ENCODE measurements at places on chromosomes 5 and 9. TPM values are rescaled to one million over a fixed set of nuclear protein-coding genes. Genes with fewer than 3 reads are reported as not detected.
A peak's percentile ranks its signal among the peaks of the same experiment; 100 is the strongest.

DNA sequence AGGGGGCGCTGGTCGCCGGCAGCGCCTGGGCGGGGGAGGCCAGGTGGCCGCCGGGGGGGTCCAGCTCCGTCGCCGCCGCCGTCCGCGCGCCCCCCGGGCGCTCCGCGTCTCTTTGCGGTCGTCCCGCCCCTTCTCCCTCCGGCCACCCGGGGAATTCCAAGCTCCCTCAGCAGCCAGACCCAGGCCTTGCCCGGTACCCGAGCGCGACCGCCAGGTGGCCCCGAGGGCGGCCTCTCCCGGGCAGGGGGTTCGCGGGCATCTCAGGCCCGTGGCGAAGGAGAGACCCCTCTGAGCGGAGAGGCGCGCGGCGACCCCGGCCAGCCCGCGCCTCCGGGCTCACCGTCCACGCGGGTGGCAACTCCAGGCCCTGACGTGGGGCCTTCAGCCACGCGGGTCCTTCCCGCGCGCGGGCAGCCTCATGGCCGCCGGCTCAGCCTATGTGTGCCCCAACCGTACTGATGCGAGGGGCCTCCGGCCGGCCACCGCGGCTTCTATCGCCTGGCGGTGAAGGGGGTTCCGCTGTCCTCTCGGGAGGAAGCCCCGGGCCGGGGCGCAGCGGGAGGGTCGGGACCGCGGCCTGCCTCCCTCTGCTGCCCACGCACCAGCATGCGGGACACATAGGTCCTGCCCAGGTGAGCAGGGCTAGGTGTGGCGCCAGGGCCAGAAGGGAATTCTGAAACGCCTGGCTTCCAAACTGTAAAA is 529 bp upstream of the NRARP start:
- no peak for DNase-seq

GRCh38 chr5:43482490-43483297 is 971 bp downstream of the TMEM267 start:
- DNase-seq: no peak

- no peak for DNase-seq
These were observed 493.4 kb upstream of the TUSC1 start for GRCh38 chr9:26171691-26172090.

The SPINK6 gene
- 1.2 TPM for total RNA-seq

DNA sequence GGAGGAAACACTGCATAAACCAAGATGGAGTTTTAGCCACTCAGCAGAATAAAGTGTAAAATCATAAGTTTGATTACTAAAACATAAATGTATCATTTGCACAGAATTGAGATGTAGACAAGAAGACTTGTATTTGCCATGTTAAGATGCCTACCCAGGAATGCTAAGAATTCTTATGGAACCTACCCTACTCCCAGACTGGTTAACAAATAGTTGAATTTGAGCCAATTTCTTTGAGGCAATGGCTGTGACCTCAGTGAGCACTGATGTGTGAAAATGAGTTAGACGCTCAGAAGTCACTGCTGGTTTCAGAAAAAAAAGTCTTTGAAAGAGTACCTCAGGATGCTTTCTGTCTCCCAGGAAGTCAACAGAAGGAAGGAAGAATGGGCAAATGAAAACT is 95.6 kb downstream of the ESM1 start:
- DNase-seq: peak; percentile 72
